NCI-H510A (cell line): ENCODE measurements at places on chromosomes 6 and 20.

- DNase-seq, result no peak
These were observed 2.8 kb upstream of the DIDO1 start for GRCh38 chr20:62929051-62929538.

GRCh38 chr20:34262488-34263288 lies 21.5 kb downstream of the ASIP start:
- no peak for DNase-seq

DNA sequence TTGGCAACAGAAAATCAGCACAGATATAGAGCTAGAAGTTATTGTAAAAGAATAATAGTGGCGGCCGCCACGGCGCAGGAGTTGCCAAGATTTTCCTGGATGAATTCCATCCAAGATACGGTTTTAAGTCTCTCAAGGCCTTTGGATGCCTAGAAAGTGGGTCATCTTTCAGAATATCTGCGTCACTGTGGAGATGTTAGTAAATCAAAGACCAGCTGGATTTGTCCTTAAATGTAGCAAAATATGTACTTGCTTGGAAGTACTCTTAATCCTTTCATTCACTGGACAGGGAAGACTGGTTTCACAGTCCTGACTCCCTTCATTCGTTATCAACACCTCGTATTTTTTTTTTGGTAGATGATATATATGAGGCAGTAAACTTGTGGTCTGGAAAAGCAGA lies 83.0 kb downstream of the SLC22A3 start:
- DNase-seq, result no peak

GRCh38 chr6:38796006-38796405 lies 80.9 kb downstream of the DNAH8 start:
- no peak for DNase-seq

GRCh38 chr6:37731371-37731770 lies 33.7 kb upstream of the MDGA1 start:
- no peak for DNase-seq

GRCh38 chr6:34459899-34460593 lies 5.8 kb upstream of the PACSIN1 start:
- DNase-seq, result peak; percentile 45

DNA sequence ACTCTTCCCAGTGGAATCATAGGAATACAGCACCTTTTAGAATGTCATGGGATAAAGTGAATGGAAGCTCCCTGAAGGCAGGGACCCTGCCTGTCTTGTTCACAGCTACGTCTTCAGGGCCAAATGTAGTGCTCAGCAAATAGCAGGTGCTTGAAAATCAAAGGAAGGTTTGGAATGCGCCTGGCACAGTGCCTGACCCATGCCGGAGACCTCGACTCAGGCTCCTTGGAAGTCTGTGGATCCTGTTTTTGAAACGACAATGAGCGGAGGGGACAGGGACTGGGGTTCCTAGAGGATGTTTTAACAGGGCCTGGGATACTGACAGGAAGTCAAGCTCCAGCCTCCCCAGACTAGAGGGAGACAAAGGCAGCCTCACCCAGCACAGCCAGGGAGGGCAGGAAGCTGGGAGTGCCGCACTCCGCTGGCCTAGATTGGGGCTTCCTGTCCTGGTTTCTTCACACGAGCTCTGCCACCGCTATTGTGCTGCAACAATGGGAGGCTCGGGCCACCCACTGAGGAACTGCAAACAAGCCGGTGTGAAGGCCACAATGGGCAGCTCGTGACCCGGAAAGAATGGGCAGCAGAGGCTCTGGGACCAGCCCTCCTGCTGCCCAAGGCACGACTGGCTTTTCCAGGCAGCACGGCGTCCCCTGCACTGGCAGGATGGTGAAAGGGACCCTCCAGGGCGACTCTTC lies 76.7 kb downstream of the PREX1 start:
- no peak for DNase-seq

GRCh38 chr20:45817376-45818194 lies 5.1 kb downstream of the UBE2C start:
- no peak for DNase-seq

- DNase-seq, result peak; percentile 3
These were observed 24.9 kb downstream of the KIF13A start for GRCh38 chr6:17962436-17963031.

DNA sequence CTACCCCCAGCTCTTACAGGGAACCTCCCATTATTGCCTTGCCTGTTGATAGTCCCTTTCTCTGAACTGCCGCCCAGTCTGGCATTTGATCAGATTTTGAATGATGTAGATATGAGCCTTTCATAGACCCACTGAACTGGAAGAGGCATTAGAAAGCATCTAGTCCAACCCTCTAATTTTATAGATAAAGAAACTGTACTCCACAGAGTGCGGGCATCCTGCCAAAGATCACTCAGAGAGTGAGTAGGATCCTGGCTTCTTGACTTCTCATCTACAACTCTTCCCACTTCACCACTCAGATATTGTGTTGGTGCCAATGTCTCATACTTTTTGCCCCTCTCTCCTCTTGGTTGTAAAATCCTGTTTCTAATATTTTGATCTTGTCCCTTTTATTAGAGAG lies 179.2 kb upstream of the BMP2 start:
- DNase-seq, result peak; percentile 3

GRCh38 chr6:32607263-32607987 lies 17.8 kb upstream of the HLA-DRB1 start:
- no peak for DNase-seq

GRCh38 chr6:30259140-30260035 lies 46.2 kb upstream of the TRIM26 start:
- no peak for DNase-seq

DNA sequence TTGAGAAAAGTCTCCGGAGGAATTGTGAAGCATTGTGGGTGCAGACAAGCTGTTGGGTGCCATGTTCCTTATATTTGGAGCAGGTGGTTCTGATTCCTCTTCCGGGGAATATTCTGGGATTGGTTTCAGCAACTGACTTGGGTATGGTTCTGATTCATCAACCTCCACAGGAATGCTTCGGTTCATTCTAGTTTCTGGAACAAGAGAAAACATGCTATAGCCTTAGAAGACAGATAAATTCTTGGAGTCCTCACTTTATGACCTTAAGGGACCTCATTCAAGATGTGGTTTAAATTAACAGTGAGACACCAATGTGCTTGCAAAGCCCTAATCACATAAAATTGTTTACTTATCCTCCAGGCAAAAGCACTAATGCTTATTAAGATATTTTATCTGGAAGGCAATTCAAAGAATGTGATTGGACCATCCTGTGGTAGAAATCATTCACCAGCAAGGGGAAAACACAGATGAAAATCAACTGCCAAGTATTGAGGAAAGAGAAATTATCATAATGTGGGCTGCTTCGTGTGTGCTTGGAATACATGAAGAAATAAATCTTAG lies 13.7 kb downstream of the TRAF3IP2 start:
- DNase-seq, result no peak

- DNase-seq, result no peak
These were observed 17.8 kb downstream of the SLC22A1 start for GRCh38 chr6:160139420-160139851.
